Inflammatory macrophage treated with lipopolysaccharide for 1 hour (primary cell): ENCODE measurements at places on chromosomes 2 and 18.

DNA sequence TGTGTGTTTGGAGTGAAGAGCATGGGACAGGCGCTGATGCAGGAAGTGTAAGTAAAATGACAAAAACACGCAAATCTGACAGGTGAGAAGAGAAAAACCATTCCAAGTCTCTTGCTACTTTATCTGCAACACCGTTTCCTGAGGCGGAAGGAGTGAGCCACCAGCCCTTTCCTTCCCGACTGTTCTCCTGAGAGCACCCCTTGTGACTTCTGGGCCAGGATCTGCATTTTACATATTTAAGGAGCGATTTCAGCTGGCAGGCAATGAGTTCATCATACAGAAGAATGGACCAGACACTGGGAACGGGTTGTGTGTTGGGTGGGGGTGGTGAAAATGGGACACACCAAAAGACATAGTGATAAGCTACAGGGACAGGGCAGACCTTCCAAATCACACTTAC, 277.3 kb downstream of the TGIF1 start:
- no peak for DNase-seq

DNA sequence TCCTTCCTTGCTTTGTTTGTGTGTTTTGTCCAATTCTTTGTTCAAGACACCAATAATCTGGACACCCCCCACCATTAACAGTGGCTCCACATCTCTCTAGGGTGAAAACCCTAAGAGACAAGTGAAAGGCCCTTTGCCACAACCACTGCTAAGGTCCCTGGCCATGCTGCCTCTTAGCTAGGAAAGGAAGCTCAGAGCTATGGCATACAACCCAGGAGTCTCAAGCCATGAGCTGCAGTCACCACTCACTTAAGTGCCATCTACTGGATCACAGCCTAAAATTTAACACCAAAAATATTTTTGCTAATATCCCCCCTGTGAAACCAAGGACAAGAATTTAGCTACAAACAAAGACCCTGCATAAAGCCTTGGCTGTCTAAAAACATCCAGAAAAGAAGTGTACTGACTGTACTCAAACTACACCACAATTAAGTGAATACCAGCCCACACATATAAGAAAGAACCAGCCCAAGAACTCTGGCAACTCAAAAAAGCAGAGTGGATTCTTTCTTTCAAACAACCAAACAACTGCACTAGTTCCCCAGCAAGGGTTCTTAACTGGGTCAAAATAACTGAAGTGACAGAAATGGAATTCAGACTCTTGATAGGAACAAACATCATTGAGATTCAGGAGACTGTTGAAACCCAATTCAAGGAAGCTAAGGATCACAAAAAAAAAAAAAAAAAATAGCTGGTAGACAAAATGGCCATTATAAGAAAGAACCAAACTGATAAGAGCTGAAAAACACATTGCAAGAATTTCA, 130.1 kb upstream of the GALNT5 start:
- no peak for DNase-seq

- DNase-seq = no peak
Observed at GRCh38 chr18:34729740-34730355, 19.8 kb downstream of the DTNA start.

DNA sequence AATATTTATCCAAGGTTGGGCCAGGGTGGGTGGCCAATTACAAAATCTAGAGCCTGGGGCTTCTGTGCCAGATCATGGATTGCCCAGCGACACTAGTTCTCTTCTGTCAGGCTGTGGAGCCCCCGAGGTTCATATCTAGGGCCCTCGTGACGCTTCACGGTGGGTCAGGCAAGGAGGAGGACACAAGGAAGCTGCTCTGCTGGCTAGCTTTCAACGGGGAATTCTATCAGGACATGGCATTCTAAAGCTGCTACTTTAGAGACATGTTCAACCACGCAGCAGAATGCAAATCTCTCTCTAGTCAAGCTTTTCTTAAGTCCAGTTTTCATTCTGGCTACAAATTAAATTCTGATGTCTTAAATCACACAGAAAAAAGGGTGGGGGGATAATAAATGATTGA, 180.2 kb downstream of the THADA start:
- no peak for DNase-seq

GRCh38 chr18:9082711-9083510, 19.6 kb upstream of the NDUFV2 start:
- no peak for DNase-seq

DNA sequence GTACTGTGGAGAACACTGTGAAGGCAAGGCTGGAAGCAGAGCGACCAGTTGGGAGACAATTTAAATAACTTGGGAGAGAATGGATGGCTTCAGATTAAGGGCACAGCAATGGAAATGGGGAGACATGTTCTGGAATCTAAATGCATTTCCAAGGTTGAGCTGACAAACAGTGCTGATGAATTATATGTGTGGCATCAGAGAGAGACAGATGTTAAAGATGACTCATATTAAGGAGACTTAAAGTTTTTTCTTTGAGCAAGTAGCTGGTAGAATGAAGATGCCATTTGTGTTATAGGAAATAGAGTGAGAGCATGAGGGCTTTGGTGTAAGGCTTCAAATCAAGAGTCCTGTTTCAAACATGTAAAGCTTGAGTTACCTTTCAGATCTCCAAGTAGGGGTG, 441.8 kb downstream of the SETBP1 start:
- no peak for DNase-seq

DNA sequence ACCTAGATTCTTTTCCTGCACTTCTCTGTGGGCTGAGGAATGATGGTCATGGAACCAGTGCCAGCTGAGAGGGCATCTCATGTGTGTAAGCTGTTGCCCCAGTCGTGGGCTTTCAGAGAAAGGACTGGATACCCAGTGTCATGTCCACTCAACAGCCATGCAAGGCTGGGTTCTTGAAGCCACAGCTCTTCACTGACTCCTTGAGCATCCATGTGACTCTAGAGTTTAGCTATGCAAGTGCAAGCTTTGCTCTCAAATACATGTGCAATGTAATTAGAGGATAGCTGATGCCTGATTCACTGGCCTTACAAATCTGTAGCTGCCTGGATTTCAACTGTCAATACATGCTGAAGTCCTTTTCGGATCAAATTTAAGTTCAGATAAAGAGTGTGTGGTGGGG, 46.8 kb upstream of the EML6 start:
- DNase-seq = no peak

DNA sequence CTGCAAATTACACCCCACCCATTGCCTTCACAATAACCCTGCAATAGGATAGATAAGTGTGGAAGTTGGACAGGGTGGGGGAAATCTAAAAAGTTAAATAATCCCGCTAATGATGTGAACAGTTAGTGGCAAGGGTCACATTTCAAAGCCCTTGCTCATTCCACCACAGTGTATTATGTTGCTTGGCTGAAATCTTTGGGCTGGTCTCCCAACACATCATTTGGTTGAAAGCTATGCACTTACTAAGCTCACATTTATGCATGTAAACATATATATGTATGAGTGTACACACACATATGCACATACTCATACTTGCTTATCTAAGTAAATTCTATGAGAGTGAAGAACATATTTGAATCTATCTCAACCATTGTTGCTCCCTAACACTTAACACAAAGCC, 197.8 kb downstream of the RDH14 start:
- no peak for DNase-seq

DNA sequence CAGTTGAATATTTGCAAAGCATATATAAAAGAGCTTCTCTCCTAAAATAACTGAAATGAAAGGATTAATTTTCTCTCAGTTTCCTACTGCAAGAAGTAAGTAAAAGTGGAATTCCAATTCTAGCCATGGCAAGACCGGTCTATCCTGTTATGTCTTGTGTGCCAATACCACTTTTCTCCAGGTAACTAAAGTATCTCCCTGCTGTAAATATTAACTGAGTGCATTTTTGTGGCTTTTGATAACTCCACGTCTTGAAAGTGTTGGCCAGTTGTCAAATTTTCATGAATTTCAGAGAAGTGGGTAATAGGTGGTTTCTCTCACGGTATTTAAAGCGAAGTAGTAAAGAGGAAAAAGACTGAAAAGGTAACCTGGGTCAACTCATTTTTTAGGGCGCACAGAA, 225.9 kb downstream of the NEDD4L start:
- no peak for DNase-seq

DNA sequence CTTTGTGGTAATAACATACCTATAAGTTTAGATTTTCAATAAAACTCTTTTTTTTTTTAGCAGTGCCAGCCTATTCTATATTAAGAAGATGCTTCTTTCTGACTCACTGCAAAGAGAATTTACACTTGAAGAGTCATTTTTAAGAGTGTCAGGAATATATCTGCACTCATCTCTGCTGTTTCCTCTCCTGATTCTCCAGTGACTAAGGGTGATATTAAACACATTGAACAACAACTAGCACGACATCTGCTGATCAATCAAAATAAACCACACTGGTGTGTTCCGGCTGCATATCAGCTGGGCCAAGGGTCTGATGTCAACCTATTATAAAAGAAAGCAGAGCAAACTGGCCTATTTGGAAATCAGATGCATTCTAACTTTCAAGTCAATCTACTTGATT, 15.0 kb downstream of the RAB27B start:
- no peak for DNase-seq

DNA sequence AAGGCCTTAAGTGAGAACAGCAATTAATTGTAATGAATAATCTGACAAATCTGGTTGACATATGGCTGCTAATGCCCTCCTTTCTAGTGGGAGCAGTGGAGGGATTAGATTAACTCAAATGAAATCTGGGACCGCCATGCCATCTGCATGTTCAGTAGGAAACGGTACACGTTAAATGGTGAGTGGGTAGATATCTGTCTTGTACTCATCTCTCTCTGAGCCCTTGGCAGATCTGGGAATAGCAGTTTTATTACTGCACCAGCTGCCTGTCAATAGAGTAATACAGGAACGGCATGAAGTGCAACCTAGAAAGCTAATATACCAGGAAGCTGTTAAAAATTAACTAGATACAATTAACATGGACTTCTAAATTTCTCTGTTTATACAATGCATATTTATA, 258.8 kb downstream of the GPD2 start:
- no peak for DNase-seq

GRCh38 chr2:239025096-239025801, 177.4 kb downstream of the TWIST2 start:
- DNase-seq = no peak

- DNase-seq = no peak
Observed at GRCh38 chr2:168849610-168850009, 40.6 kb downstream of the SPC25 start.

DNA sequence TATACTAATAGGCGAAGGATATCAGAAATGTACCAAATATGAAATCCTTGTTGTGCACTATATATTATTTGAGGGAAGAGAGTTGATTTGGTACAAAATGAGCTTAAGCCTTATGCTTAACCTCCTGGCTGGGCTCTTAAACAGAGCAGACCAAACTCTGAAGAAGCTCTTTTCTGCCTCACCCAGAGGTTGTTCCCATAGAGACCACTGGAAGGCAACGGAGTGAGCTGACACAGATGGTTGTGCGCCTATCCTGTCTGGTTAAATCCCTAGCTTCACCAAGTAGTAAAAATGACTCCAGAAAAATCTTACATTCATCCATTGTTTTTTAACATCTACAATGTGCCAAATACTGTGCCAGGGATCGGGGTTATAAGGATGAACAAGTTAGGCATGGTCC, 55.9 kb upstream of the NOL4 start:
- no peak for DNase-seq

GRCh38 chr2:40036241-40036640, 257.2 kb upstream of the THUMPD2 start:
- no peak for DNase-seq

GRCh38 chr2:169221745-169222369, 140.5 kb downstream of the LRP2 start:
- peak; percentile 14 for DNase-seq

- no peak for DNase-seq
Observed at GRCh38 chr2:191835539-191836350, 11.1 kb downstream of the CAVIN2 start.

GRCh38 chr18:77061946-77062517, 70.6 kb downstream of the MBP start:
- DNase-seq = peak; percentile 84

DNA sequence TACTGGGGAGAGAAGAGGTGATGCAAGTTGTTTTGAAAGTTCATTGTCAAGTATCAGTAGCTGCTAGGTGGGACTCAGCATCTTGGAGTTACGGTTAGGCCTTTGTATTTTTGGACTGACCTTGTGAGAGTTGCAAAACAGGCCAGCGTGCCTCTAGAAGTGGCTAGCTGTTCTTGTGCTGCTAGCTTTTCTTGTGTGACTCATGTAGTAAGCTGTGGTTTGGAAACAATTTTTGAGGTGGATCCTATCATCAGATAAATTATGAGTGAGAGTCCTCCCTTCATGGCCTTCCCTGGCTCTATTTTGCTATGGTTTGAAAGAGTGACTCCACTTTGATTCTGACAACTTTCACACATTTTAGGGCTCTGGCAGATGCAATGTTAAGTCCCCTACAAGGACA, 409.2 kb upstream of the HS6ST1 start:
- no peak for DNase-seq

- no peak for DNase-seq
Observed at GRCh38 chr2:237556773-237557632, 9.4 kb upstream of the PRLH start.

DNA sequence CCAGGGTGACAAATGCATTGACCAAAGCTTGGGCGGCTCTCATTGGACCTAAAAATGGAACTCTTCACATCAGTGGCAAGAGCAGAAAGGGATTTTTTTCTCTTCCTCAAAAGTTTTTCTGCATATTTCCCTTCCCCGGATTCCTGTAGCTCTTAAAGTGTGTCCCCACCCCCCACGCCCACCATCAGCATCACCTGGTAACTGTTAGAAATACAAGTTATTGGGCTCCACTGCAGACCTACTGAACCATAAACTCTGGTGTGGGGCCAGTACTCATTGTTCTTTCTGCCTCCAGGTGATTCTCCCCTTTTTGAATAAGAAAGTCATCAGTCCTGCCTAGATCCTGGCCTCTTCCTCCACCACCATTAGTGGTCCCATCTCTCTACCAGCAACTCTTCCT, 1.3 kb upstream of the MYO5B start:
- no peak for DNase-seq

DNA sequence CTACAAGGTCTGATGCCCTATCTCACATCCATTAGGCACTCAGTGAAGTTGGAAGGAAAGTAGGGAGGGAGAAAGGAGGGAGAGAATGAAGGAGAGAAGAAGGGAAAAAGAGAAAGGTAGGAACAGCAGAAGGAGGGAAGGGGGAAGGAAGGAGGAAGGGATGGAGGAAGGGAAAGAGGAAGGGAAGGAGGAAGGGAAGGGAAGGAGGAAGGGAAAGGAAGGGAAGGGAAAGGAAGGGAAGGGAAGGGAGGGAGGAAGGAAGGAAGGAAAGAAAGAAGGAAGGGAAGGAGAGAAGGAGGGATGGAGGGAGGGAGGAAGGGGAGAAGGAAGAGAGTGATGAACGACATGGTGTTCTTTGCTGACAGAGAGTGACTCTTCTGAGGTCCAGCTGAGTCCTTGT, 468.9 kb upstream of the MYT1L start:
- DNase-seq = no peak

GRCh38 chr2:12347066-12347493, 369.7 kb upstream of the TRIB2 start:
- no peak for DNase-seq

GRCh38 chr18:46574000-46574742, 82.8 kb downstream of the LOXHD1 start:
- no peak for DNase-seq

- DNase-seq = no peak
Observed at GRCh38 chr2:180004731-180005130, 2.4 kb downstream of the CWC22 start.

GRCh38 chr2:230939066-230939591, 14.1 kb upstream of the GPR55 start:
- DNase-seq = no peak
